ENCODE measurements at places on chromosomes 13 and 19. TPM values are rescaled to one million over a fixed set of nuclear protein-coding genes. Genes with fewer than 3 reads are reported as not detected.

- peaks cover 6% of the 10 kb centered on the region for H3K36me3 ChIP-seq
- peaks cover 2% of the 10 kb centered on the region for H3K4me1 ChIP-seq
- DNase-seq: no peak
- H3K4me3 ChIP-seq: no peak overlapping the region
- H3K27ac ChIP-seq: no peak overlapping the region
Measured at GRCh38 chr13:48086272-48086671, 8.6 kb downstream of the MED4 start.

The CEACAM7 gene
- 9.0 TPM for total RNA-seq

GRCh38 chr13:27978301-27978968, 9.3 kb upstream of the CDX2 start:
- H3K36me3 ChIP-seq: no peaks in the 10 kb centered on the region
- DNase-seq: no peak
- H3K27ac ChIP-seq: no peak overlapping the region
- H3K4me3 ChIP-seq: peak overlapping the region; percentile 27
- peaks cover 16% of the 10 kb centered on the region for H3K4me1 ChIP-seq

The PTGIR gene
- total RNA-seq: not detected

The IZUMO1 gene
- total RNA-seq: 0.31 TPM

GRCh38 chr13:43057653-43058317, 34.4 kb downstream of the DNAJC15 start:
- peak overlapping the region; percentile 56 for H3K4me3 ChIP-seq
- peak; percentile 43 for DNase-seq
- H3K27ac ChIP-seq: peak overlapping the region; percentile 91
- H3K36me3 ChIP-seq: peaks cover 10% of the 10 kb centered on the region
- H3K27me3 ChIP-seq: no peaks in the 10 kb centered on the region
- peaks cover 61% of the 10 kb centered on the region for H3K4me1 ChIP-seq

GRCh38 chr13:110057052-110057451, 249.9 kb downstream of the COL4A1 start:
- H3K27me3 ChIP-seq: no peaks in the 10 kb centered on the region
- no peaks in the 10 kb centered on the region for H3K36me3 ChIP-seq
- no peak for DNase-seq
- H3K4me1 ChIP-seq: no peaks in the 10 kb centered on the region
- H3K4me3 ChIP-seq: no peak overlapping the region

DNA sequence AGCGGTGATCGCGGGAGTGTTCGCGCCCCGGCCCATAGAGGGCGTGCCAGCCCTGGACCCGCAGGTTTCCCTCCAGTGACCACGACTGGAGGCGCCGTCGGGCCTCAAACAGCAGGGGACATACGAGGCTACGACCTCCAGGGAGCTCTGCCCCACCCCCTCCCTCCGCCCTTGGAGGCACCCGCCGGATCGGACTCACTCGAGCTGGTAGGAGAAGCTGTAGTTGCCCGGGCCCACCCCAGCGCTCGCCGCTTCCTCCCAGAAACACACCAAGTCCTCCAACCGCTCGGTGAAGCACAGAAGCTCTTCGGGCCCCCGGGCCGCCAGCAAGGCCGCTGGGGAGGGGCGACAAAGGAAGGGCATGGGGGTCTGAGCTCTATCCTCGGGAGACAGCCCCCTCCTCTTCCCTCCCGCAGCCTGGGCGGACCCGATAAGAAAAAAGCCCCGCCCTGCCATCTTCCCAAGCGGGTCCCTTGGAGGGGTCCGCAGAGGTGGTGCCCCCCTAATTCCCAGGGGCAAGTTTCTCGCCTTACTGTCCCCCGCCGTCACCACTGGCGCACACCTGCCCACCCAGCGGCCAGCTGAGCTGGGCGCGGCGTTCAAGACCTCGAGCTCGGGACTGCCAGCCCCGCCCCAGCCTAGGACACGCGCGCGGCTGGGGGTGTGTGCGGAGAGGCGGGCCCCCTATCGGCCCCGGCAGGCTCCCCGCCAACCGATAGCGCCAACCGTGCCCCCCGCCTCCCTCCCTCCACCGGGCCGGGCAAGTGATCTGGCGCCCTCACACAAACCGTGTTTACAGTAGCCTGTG, 1.0 kb downstream of the EPOR start:
- H3K4me3 ChIP-seq: peak overlapping the region; percentile 80
- H3K27ac ChIP-seq: peak overlapping the region; percentile 33
- DNase-seq: peak; percentile 73
- H3K27me3 ChIP-seq: no peaks in the 10 kb centered on the region
- H3K4me1 ChIP-seq: peaks cover 21% of the 10 kb centered on the region
- peaks cover 36% of the 10 kb centered on the region for H3K36me3 ChIP-seq

- no peaks in the 10 kb centered on the region for H3K4me1 ChIP-seq
- H3K36me3 ChIP-seq: no peaks in the 10 kb centered on the region
- DNase-seq: no peak
- H3K27ac ChIP-seq: no peak overlapping the region
Measured at GRCh38 chr13:43368003-43368402, 344.6 kb downstream of the DNAJC15 start.

DNA sequence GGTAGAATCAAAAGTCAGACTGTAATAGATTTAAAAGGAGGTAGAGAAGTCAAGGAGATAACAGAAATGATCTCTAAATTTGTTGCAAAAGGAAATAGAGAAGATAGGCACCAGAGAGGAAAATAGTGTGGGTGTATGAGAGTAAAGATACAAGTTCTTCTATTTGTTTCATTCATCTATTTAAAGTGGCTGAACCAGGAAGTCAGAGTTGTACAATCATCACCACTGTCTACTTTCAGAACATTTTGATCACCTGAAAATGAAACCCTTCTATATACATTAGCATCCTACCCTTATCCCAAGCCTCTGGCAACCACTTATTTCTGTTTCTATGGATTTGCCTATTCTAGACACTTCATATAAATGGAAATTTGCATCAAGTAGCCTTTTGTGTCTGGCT, 36.7 kb downstream of the INTS6 start:
- no peaks in the 10 kb centered on the region for H3K36me3 ChIP-seq
- no peak overlapping the region for H3K4me3 ChIP-seq
- no peak overlapping the region for H3K27ac ChIP-seq

The SIGLEC11 gene
- total RNA-seq: not detected

The MUC16 gene
- 0.17 TPM for total RNA-seq

DNA sequence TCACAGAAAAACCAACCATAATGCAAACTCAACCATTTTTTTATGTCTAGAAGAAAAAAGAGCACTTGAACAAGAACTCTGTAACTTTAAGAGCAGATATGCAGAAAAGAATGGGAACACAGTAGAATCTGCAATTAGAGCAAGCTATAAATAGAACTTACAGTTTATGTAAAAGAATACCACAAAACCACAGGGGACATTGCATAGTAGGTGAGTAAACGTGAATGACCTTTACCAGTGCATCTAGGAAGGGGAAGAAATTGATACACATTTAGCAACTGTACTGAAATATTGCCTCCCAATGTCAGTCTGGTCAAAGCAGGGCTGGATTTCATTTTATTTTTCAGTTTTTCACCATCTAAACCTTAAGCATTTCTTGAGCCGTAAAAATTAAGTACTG, 242.2 kb upstream of the EDNRB start:
- no peak overlapping the region for H3K27ac ChIP-seq
- no peaks in the 10 kb centered on the region for H3K27me3 ChIP-seq
- no peak for DNase-seq

DNA sequence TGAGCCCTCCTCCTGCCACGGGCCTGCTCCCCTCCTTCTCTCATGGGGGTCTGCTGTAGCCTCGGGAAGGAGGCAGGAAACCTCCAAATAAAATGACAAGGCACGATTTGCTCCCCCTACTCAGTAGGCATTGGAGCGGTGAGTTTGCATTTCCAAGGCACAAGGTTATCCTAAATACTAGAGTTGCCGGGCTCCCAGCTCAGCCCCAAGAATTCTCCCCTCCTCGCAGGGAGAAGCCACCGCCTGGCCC, 1.5 kb downstream of the CEBPA start:
- H3K4me1 ChIP-seq: peaks cover 14% of the 10 kb centered on the region
- no peak overlapping the region for H3K27ac ChIP-seq
- H3K4me3 ChIP-seq: peak overlapping the region; percentile 76
- H3K36me3 ChIP-seq: peaks cover 18% of the 10 kb centered on the region

- DNase-seq: no peak
- no peaks in the 10 kb centered on the region for H3K27me3 ChIP-seq
- H3K4me3 ChIP-seq: peak overlapping the region; percentile 66
Measured at GRCh38 chr19:4910594-4911281, 1.4 kb downstream of the UHRF1 start.

The PRTN3 gene
- not detected for total RNA-seq

The PRODH2 gene
- not detected for total RNA-seq

GRCh38 chr13:91574766-91575165, 176.3 kb downstream of the GPC5 start:
- H3K4me3 ChIP-seq: no peak overlapping the region
- no peak for DNase-seq
- no peaks in the 10 kb centered on the region for H3K4me1 ChIP-seq
- no peak overlapping the region for H3K27ac ChIP-seq
- no peaks in the 10 kb centered on the region for H3K36me3 ChIP-seq

The PLIN5 gene
- total RNA-seq: 7.6 TPM

The TEKTIP1 gene
- total RNA-seq: 1.4 TPM

DNA sequence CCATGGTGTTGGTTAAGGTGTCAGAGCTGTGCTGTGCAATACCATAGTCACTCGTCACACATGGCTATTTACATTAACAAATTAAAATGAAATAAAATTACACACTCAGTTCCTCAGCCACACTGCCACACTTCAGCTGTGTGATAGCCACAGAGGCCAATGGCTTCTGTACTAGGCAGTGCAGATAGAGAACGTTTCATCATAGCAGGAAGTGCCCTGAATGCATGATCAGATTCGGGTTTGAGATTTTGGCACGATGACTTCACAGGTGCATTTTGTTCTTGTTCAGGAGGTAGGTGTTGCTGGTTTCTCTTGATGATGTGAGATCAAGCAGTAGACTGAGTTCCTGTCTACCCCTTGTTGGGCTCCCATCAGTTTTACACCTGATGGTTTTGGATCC, 6.5 kb downstream of the ARMC6 start:
- H3K4me1 ChIP-seq: no peaks in the 10 kb centered on the region
- H3K27ac ChIP-seq: no peak overlapping the region
- no peak for DNase-seq

- peak; percentile 77 for DNase-seq
- peak overlapping the region; percentile 93 for H3K27ac ChIP-seq
- peaks cover 44% of the 10 kb centered on the region for H3K36me3 ChIP-seq
- H3K4me3 ChIP-seq: peak overlapping the region; percentile 65
- H3K4me1 ChIP-seq: peaks cover 47% of the 10 kb centered on the region
Measured at GRCh38 chr13:21033856-21034602, 27.4 kb downstream of the LATS2 start.

GRCh38 chr19:50835103-50835784, 1.9 kb upstream of the KLK15 start:
- no peak overlapping the region for H3K27ac ChIP-seq
- DNase-seq: no peak
- H3K4me3 ChIP-seq: peak overlapping the region; percentile 79
- peaks cover 24% of the 10 kb centered on the region for H3K36me3 ChIP-seq
- peaks cover 12% of the 10 kb centered on the region for H3K4me1 ChIP-seq
- peaks cover 87% of the 10 kb centered on the region for H3K27me3 ChIP-seq

The FOXA3 gene
- total RNA-seq: 19.9 TPM

GRCh38 chr13:80901530-80901929, 560.6 kb upstream of the SPRY2 start:
- H3K36me3 ChIP-seq: no peaks in the 10 kb centered on the region
- H3K4me1 ChIP-seq: no peaks in the 10 kb centered on the region
- no peak overlapping the region for H3K4me3 ChIP-seq
- H3K27me3 ChIP-seq: no peaks in the 10 kb centered on the region
- no peak for DNase-seq

- peak; percentile 85 for DNase-seq
- H3K4me1 ChIP-seq: peaks cover 4% of the 10 kb centered on the region
- no peaks in the 10 kb centered on the region for H3K27me3 ChIP-seq
- H3K4me3 ChIP-seq: no peak overlapping the region
- H3K27ac ChIP-seq: no peak overlapping the region
- H3K36me3 ChIP-seq: no peaks in the 10 kb centered on the region
Measured at GRCh38 chr19:40974633-40975037, 16.4 kb upstream of the CYP2B6 start.

The PLD3 gene
- 192 TPM for total RNA-seq

GRCh38 chr19:47268028-47268427, 6.7 kb upstream of the INAFM1 start:
- H3K4me3 ChIP-seq: no peak overlapping the region
- no peaks in the 10 kb centered on the region for H3K27me3 ChIP-seq
- DNase-seq: no peak
- H3K27ac ChIP-seq: no peak overlapping the region
- peaks cover 75% of the 10 kb centered on the region for H3K36me3 ChIP-seq
- peaks cover 11% of the 10 kb centered on the region for H3K4me1 ChIP-seq

The STARD13 gene
- 11.3 TPM for total RNA-seq

The SUGP1 gene
- total RNA-seq: 41.3 TPM

The KLF16 gene
- 32.3 TPM for total RNA-seq

- H3K27me3 ChIP-seq: no peaks in the 10 kb centered on the region
- no peak overlapping the region for H3K4me3 ChIP-seq
- no peaks in the 10 kb centered on the region for H3K36me3 ChIP-seq
- DNase-seq: peak; percentile 8
Measured at GRCh38 chr13:60627071-60627686, 230.2 kb downstream of the TDRD3 start.

- H3K4me3 ChIP-seq: no peak overlapping the region
- no peaks in the 10 kb centered on the region for H3K4me1 ChIP-seq
- H3K36me3 ChIP-seq: no peaks in the 10 kb centered on the region
- no peak overlapping the region for H3K27ac ChIP-seq
- no peaks in the 10 kb centered on the region for H3K27me3 ChIP-seq
Measured at GRCh38 chr13:85806553-85807175, 7.4 kb upstream of the SLITRK6 start.

The AMER2 gene
- not detected for total RNA-seq

DNA sequence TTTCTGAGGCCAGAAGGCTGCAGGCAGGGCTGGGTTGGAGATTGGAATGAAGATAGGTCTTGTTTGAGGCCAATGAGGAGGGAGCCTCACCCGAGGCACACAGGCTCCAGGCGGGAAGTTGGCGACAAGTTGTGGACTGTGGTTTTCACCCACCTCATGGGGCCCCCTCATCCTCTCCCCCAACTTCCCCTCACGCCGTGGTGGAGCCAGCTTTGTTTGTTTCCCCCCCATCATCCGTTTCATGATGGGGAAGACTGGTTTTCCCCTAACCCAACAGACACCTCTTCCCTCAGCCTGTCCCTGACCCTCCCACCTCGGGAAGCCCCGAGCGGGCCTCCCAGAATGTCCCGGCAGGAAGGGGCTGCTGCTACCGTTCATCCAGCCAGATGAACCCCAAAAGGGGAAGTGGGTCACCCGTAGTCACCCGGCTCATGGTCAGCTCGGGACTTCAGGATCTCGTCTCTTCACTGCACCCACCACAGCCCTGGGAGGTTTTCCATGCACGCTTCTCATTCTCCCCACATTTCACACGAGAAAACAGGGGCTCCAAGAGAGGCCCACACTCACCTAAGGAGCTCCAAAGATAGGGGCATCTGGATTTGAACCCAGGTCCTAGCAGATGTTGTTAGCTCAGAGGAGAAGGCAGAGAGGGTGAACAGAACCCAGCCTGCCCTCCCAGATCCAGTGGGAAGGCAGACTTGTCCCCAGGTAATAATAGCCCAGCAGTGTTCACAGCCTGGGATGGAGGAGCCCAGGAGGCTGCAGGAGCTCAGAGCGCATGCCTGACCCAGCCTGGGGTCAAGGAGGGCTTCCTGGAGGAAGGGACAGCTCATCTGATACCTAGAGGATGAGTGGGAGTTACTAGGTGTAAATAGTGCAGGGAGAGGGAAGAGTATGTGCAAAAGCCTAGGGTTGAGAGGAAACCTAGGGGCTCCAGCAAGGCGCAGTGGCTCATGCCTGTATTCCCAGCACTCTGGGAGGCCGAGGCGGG, 23.5 kb downstream of the CEACAM16 start:
- H3K4me1 ChIP-seq: peaks cover 65% of the 10 kb centered on the region
- no peaks in the 10 kb centered on the region for H3K27me3 ChIP-seq
- H3K36me3 ChIP-seq: peaks cover 11% of the 10 kb centered on the region
- DNase-seq: no peak
- H3K27ac ChIP-seq: no peak overlapping the region
